Panc1 (cell line): ENCODE measurements at places on chromosomes 12 and 14. TPM values are rescaled to one million over a fixed set of nuclear protein-coding genes. Genes with fewer than 3 reads are reported as not detected.

Gene SLC7A8
- 0.90 TPM for total RNA-seq

Gene AICDA
- total RNA-seq: not detected

Gene PYGL
- total RNA-seq: 23.0 TPM

Gene TSPAN19
- not detected for total RNA-seq

Gene KCNMB4
- 0.13 TPM for total RNA-seq

Gene TSHR
- not detected for total RNA-seq

Gene FAM186B
- 0.13 TPM for total RNA-seq

Gene SLC8B1
- 26.7 TPM for total RNA-seq

Gene CCDC198
- not detected for total RNA-seq

Gene MUCL1
- total RNA-seq: not detected

Gene AKAP3
- 0.26 TPM for total RNA-seq

Gene IL31
- total RNA-seq: not detected

Gene ACVRL1
- 0.36 TPM for total RNA-seq

Gene ANG
- 1.9 TPM for total RNA-seq

Gene RECQL
- 42.3 TPM for total RNA-seq

Gene SLC25A21
- 2.1 TPM for total RNA-seq

Gene TAS2R7
- total RNA-seq: not detected

Gene TMEM30B
- total RNA-seq: 0.10 TPM

Gene SLC16A7
- 0.33 TPM for total RNA-seq

Gene GPX2
- 0.15 TPM for total RNA-seq

Gene CEBPE
- not detected for total RNA-seq

Gene ART4
- total RNA-seq: not detected

Gene KRT5
- total RNA-seq: not detected

Gene FITM1
- total RNA-seq: 0.46 TPM
